ENCODE measurements at places on chromosomes 16 and 17.
A peak's percentile ranks its signal among the peaks of the same experiment; 100 is the strongest.

DNA sequence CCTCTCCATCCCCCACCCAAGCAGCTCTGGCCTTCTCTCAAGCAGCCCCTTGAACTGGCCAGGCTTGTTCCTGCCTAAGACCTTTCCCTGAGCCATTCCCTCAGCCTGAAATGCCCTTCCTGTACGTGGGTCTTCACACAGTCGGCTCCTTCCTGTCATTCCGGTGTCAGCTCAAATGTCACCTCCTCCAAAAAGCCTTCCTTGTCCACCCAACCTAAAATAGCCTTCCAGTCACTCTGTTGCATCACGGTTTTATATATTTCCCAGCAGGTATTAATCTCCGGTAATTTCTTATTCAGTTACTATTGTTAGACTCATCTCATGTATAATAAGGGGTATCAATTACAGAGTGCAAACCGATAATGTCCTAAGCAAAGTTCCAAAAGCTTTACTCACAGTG is 51.8 kb downstream of the C17orf67 start:
- no peak for DNase-seq

DNA sequence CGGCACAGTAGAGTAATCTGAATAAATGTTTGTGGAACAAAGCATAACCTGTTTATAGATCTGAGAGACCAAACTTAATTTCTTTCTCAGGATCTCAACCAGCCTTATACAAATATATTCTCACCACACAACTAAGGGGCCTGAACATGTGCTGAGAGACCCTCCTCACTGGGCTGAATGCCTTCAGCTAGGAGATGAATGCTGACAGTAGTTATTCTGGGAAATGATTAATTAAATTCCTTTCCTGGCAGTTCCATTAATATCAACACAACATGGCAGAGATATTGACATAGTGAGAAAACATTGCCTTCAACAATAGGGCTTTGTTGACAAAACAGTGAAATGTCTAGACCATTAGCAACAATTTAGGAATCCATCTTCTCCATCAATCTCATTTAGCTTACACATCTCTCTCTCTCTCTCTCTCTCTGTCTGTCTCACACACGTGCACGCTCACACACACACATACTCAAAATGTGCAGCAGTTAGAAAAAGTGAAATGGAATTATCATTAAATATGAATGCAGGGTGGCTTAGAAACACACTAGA is 780.8 kb upstream of the CDH8 start:
- DNase-seq: no peak

- DNase-seq: no peak
These were observed 223.9 kb upstream of the HS3ST3A1 start for GRCh38 chr17:13825526-13826040.

DNA sequence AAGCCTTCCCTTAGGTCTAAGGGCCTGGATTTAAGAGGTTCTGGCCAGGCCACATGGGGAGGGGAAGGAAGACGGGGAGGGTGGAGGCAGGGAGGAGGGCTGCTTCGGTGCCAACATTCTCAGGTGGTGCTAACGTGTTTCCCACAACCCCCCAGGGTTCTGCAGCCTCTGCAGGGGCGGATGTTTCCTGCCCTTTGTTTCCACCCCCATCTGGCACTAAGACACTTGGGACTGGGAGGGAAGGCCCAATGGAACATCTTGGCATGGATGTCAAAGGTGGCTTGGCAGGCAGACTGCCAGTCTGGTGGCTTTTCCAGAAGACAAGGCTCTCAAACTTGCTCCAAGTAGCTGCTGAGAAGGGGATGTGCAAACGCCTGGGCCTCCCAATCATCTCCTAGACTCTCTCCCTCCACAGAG is 12.7 kb downstream of the HIC1 start:
- no peak for DNase-seq

DNA sequence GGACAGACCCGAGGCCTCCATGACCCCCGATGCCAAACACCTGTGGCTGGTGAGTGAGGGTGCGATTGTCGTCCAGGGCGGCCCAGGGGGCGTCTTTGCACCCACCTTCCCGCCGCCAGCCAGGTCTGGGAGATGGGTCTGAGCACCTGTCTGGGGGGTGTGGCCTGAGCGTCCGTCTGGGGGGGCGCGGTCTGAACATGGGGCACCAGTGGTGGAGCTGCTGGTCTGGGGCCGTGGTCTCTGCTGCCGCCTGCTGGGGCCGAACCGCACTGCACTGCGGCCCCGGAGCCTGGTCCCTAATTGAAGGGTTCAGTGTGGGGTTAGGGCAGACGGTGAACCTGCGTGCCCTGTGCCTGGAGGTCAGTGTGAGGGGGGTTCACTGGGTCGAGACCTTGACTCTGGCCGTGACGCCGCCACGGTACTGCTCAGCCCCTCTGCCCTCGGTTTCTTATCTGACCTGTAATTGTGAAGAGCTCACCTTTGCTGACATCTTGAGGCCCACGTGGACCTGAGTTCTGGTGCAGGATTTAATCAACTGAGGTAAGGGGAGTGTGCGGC is 12.6 kb upstream of the TCF25 start:
- DNase-seq: peak; percentile 55

GRCh38 chr17:1905190-1905913 is 75.5 kb downstream of the RPA1 start:
- no peak for DNase-seq

GRCh38 chr17:40349895-40350688 is 14.4 kb downstream of the GJD3 start:
- DNase-seq: peak; percentile 77

DNA sequence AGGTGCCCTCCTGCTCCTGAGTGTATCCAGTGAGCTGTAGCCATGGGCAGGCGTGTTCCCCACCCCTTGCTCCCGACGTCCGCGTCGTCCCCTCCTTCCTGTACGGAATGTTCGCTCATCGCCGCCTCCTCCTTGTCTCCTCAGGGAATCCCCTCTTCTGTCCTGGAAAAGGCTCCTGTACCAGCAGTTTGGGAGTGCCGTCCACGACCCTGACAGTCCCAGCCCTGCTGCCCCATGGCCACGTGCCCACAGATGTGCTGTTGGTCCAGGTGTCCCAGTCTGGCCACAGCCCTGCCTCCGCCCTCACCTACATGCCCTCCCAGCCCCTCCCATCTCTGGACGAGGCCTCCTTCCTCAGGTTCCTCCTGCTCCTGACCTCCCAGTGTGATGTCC is 30.2 kb downstream of the OR1D5 start:
- no peak for DNase-seq

DNA sequence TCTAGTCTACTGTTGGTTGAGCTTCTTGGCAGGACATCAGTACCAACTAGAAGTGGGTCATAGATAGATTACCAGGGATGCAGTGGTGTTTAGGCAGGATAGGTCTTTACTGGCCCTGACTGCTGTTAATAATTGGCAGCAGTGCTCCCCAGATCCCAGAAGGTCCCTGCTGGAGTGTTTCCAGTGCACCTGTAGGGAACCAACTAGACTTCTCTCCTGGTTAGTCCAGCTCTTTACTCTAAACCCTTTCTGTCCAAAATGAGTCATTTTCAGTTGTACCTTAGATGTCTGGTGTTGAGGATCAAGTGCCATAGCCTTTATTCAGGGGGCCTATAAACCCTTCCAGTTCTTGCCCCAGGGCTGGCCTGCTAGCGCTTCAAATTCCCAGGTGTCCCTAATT is 8.7 kb downstream of the POLR2C start:
- DNase-seq: no peak

- DNase-seq: peak; percentile 99
These were observed 83.4 kb downstream of the GAS7 start for GRCh38 chr17:10114931-10115535.

DNA sequence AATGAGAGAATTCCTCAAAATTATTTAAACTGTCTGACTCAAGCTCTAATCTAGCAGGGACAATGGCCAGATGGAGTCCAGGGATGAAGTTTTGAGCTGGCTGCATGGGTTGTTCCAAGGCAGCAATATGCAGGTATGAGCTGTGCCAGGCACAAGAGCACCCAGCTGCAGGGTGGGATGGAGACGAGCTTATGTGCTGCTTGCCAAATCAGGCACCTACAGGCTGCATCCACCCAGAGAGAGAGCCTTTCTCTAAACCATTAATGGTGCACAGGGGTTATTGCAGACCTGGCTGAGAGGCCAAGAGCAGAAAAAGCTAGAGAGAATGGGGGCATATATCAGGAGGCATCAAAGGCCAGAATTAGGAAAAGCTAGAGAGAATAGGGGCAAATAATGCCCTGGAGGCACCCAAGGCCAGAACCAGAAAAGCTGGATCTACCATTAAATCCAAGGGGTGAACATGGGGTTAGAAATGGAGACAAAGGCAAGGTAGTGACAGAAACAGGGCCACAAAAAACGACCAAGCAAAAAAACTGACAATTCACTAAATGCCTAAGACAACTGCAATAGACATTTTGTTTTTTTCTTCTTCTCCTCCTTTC is 11.0 kb downstream of the KRT33A start:
- DNase-seq: no peak

Measured in mesenchymal stem cell (in vitro differentiated cells and primary cell).